ENCODE measurements at places on chromosomes 1 and 21.

GRCh38 chr1:3473381-3473844 is 18.9 kb downstream of the ARHGEF16 start:
- no peak for DNase-seq

- no peak for DNase-seq
These were observed 43.0 kb downstream of the SNX7 start for GRCh38 chr1:98704474-98704873.

DNA sequence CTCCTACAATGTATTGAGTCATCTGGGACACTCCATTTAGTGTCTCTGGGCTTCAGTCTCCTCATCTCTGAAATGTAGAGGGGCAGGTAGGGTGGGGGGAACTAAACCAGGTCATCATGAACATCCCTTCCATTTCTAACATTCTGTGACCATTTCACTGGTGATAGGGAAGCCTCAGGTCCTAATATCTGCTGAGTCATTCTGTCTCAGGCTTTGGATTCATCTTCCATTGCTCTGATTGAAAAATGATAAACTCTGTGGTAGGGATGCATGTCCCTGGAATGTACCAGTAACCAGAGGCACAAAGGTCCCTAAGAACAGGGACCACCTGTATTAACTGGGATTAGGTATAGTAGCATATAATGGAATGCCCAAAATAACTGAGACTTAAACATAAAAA is 36.2 kb upstream of the LRRC52 start:
- no peak for DNase-seq

DNA sequence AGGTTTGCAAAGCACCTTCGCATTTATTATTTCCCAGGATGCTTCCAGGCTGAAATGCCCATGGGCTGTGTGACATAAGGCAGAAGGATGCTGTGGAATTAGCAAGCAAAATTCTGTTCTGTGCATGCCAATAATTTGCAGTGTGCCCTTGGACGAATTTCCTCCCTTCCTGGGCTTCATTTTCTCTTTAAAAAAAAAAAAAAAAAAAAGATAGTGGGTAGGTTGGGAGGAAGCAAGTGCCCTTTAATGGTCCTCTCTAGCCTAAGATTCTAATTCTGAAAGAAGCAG is 2.5 kb upstream of the ID3 start:
- no peak for DNase-seq

- DNase-seq = no peak
These were observed 211.7 kb upstream of the POGK start for GRCh38 chr1:166627558-166627957.

- DNase-seq = no peak
These were observed 94.6 kb upstream of the RALGPS2 start for GRCh38 chr1:178630417-178630816.

GRCh38 chr1:47940779-47941178 is 56.4 kb downstream of the TRABD2B start:
- DNase-seq = no peak

- DNase-seq = no peak
These were observed 61.1 kb downstream of the RIPK4 start for GRCh38 chr21:41705546-41706262.

DNA sequence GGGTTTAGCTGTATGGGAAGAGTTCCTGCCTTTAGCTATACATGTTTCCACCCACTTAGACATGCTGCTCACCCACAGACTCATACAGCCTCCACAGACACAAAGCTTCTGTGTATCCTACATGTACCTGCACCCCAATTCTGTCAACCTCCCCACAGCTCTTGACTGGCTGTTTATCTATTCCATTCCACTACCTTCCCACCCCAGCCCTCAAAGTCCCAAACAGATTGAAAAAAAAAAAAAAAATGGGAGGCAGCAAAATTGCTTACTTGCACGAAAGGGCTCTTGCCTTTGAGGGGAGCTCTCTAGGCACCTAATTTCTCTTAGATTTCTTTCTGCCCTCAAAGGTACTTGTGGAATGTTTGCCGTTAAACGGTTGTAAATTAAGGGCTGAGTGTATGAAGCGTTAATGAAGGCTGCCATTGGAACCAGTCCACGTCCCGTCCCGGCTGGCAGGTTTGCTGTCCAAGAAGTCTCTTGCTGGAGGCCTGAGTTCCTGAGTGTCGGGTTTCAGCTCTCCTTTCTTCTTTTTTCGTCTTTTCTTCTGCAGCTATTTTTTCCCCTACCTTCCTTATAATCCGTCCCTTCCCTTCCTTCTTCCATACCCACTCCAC is 43.6 kb downstream of the PBX1 start:
- no peak for DNase-seq

DNA sequence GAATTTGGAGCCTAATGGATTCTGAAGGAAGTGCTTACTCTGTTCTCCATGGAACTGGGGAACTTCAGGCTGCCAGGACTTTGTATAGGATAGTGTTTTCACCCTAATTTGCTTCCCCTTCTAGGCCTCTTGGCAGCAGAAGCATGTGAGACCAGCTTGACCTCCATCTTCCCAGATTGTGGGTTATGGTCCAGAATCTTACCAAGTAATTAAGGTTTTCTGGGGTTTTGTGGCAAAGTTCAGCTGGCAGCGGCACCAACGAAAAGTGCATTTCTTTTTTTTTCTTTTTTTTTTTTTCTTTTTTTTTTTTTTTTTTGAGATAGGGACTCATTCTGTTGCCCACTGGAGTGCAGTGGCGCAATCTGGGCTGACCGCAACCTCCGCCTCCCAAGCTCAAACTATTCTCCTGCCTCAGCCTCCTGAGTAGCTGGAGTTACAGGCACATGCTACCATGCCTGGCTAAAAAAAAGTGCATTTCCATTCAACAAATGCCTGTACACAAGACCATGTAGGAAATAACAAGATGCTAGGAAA is 3.4 kb upstream of the BMP8A start:
- DNase-seq = no peak

DNA sequence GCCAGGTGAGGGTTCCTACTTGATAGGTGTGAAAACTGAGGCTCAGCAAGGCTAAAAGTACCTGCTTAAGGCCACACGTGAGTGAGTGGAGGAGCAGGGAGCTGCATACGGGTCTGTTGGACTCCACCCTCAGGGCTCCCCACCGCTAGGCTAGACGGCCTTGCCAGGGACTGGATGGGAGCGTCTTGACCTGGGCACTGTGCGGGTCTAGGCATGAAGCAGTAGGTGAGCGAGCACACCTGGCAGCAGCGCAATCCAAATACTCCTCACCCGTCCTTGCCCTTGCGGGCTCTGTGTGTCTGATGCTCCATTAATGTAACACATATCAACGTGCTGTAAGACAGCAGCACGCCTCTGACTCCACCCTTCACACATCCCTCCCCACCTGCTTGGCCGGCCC is 94.0 kb downstream of the LACTBL1 start:
- no peak for DNase-seq

DNA sequence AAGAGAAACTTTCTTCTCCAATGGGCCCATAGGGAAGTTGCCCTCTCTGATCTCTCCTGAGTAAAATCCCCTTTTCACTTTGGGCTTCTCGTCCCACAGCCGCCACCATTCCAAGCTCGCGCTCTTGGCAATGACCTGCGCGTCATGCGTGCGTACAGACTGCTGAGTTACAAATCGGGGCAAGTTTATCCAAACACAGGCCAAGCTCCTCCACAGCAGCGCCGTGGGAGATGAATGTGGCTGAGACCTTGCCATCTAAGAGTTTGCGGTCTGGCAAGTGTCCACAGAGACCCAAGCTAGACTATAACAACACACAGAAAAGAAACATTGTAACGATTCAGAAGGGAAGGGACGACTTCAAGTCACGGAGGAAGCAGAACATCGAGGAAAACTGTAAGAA is 116.3 kb upstream of the SOD1 start:
- DNase-seq = no peak

- DNase-seq = no peak
These were observed 110.0 kb upstream of the SPAG17 start for GRCh38 chr1:118294875-118295642.

DNA sequence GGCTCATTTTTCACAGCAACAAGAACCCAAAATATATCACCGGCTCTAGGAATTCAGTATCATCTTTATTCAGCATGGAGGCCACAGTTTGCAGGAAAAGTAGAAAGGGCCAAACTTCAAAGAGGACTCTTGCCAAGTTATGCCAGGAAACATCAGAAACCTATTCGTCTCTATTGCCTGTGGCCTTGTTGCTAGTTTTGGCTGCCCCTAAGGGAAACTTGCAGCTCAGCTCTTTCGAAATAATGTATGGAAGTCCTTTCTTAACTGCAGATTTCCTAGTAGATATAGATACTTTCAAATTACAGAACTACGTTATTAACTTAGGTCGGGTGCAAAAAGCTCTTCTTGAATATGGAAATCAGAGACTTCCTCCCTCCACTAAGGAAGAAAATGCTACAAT is 4.2 kb upstream of the NENF start:
- DNase-seq = no peak

DNA sequence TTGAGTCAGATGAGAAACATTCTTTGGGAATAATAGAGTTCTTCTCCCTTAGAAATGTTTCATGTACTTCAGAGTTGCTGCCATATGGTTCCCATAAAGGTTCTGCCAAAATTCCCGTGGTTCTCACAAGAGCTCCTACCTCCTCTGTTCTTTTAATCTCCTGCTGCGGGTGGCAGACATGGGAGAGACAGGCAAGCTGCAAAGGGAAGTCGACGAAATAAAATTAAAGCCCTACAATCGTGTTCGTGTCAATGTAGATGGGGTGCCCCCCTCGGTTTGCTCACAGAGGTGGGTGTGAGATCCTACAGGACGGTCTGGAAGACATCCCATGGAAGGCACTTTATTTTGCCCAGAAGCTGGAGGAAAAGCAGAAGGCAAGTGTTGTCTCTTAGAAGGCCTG is 276.0 kb downstream of the RWDD3 start:
- DNase-seq = no peak

DNA sequence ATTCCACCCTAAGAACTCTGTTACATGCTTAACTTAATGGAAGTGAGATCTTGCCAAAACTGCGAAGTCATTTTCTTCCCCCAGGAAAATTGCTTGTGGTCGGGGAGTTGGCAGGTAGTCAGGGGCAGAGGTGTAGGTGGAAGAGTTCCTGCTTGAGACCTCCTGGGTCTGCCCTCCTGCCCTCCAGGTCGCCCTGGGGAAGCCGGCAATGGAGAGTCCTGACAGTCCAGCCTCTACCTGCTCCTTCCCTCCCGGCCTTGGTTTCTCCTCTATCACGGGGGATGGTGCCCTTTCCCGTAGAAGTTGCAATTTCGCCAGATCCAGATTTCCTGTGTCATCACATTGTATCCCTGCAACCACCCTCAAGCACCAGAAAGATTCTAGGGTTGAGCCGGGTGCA is 463.8 kb downstream of the MATN1 start:
- no peak for DNase-seq

DNA sequence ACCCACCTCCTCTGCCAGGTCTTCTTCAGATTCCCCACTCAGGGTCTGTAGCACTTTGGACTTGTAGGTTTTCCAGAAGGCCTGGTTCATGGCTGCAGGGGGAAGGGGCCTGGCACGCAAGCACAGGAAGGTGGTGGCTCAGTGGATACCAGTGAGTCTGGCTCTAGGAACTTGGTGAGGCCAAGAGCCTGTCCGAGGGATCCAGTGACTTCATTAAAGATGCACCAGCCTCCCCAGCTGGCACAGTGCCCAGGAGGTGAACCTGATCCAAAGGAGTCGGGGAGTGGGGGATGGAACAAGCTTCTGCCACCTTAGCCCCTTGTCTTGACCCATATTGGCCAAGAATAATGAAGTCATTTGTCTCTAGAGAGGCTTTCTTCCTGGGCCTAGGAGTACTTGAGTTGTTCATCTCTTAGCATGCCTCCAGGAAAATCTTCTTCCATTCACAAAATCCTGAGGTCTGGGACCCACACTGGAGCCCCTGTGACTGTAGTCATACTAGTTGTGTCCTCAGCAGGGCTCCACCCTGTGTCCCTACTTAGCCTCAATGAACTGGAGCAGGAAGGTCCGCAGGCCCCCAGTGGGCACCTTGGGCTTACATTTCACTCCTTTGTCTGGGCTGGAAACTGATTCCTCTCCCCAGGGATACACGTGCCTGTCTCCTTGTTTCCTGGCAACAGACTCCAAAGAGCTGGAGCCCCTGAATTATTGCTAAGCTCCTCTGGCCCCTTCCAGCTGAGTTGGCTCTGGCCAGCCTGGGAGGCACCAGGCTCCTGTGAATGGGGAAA is at the start of gene C1orf232:
TSS of gene C1orf232 (minus strand) at position 554 of the 788 bp plus-strand sequence. CDS start at position 90, 464 bp downstream.
- peak; percentile 36 for DNase-seq

DNA sequence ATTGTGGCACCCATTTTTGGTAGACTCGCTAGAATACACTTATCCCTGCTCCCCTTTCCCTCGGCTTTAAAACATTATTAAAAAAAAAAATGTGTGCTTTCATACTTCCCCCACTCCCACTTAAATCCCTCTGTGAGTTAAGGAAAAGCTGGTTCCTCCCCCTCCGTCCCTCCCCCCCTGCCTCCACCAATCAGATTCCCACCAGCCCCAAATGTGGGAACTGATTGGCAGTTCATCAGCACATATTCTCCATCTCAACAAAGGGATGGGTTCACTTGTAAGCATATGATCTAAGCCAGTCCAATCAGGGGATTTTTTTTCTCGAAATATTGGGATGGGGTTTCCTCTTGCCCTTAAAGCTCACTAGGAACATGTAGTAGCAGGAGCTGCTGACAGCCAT is 10.8 kb upstream of the FYB2 start:
- no peak for DNase-seq

GRCh38 chr1:197776351-197777105 is 1.2 kb upstream of the DENND1B start:
- DNase-seq = no peak

DNA sequence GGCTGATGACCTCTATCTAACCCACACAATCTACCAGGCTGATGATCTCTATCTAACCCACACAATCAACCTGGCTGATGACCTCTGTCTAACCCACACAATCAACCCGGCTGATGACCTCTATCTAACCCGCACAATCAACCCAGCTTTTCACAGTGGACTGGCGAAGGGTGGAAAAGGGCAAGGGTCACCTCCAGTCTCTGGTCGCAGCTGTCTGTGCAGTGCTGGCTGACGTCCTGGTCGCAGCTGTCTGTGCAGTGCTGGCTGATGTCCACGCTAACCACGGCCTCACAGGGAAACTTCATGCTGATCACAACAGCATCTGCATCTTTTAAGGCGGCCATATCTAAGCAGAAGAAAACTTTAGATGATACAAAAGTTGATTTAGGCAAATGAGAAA is 12.2 kb upstream of the CCDC27 start:
- DNase-seq = no peak

DNA sequence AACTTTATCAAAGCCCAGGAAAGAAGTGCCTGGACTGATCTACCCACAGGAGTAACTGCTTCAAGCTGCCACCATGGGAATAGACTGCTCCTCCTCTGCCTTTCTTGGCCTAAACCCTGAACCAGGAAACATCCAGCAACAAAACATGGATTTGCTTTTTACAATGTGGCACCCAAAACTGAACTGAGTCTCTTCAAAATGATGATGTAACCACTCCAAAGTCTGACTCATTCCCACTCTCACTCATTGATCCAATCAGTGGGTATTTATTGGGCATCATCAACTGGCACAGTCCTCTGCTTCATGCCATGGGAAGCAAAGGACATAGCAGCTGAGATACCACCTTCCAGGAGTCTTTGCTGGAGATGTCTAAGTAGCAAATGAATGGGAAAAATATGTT is 23.5 kb downstream of the CYP4A22 start:
- DNase-seq = no peak

Data from NCI-H1436 treated with DMSO at 0.1 percent for 48 hours (cell line).